Fibroblast of lung (primary cell): ENCODE measurements at places on chromosomes 12 and 14. TPM values are rescaled to one million over a fixed set of nuclear protein-coding genes. Genes with fewer than 3 reads are reported as not detected.

CLIP1 gene
- total RNA-seq: 106 and 147 TPM in 2 replicates

OAS3 gene
- 2.6 and 3.5 TPM in 2 replicates for total RNA-seq

PPP1R36 gene
- total RNA-seq: 1.0 and 1.3 TPM in 2 replicates

FGD4 gene
- total RNA-seq: 2.3 and 7.6 TPM in 2 replicates

FLVCR2 gene
- total RNA-seq: 2.1 and 7.3 TPM in 2 replicates

TAS2R46 gene
- 1.5 and 2.0 TPM in 2 replicates for total RNA-seq

C3AR1 gene
- total RNA-seq: 0.17 TPM in 1 of 2 replicates, not detected in the other

DGKA gene
- 24.4 and 51.9 TPM in 2 replicates for total RNA-seq

KRT86 gene
- total RNA-seq: 0.17 TPM in 1 of 2 replicates, not detected in the other

STXBP6 gene
- total RNA-seq: 4.5 and 7.7 TPM in 2 replicates

KLRK1 gene
- total RNA-seq: not detected in 2 replicates
